ENCODE measurements at places on chromosomes 11 and 22. TPM values are rescaled to one million over a fixed set of nuclear protein-coding genes. Genes with fewer than 3 reads are reported as not detected.

DNA sequence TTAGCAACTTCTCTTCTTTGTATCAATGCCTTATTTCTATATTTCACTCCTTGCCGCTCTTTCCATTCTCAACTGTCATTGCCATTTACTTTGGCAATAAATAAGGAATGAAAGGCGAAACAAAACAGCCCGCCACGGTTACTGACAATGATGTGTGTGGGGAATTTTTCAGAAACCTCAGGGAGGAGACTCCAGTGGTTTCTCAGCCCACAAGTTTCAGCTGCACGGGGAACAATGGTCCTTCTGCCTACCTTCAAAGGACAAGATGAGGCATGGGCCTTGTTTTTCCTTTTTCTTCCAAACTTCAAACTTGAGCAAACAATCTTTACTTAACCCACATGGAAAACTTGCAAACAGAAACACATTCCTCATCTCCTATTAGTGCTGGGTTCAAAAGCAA lies 409.4 kb downstream of the METTL15 start:
- no peak for DNase-seq

The TNNT3 gene
- total RNA-seq: 60.6 TPM

The MS4A3 gene
- total RNA-seq: not detected

- no peak for DNase-seq
These were observed 35.2 kb downstream of the SOX6 start for GRCh38 chr11:16321148-16321547.

The ACP2 gene
- total RNA-seq: 25.6 TPM

The WNT11 gene
- 16.7 TPM for total RNA-seq

The RIMBP3C gene
- not detected for total RNA-seq

DNA sequence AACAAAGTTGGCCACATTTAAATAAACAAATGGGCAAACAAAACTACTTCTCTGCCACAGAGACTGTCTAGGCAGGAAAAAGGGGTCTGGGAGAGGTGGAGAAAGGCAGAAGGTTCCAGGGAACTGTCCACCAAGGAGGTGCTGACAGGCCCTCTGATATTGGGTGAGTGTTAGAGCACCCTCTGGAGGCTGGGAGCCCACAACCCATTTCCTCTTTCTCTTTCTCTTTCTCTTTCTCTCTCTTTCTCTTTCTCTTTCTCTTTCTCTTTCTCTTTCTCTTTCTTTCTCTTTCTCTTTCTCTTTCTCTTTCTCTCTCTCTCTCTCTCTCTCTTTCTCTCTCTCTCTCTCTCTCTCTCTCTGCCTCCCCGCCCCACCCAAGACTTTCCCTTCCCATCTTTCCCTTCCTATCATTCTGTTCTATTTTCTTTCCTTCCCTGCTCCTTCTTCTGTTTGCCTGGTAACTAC lies 912.8 kb downstream of the DLG2 start:
- no peak for DNase-seq

DNA sequence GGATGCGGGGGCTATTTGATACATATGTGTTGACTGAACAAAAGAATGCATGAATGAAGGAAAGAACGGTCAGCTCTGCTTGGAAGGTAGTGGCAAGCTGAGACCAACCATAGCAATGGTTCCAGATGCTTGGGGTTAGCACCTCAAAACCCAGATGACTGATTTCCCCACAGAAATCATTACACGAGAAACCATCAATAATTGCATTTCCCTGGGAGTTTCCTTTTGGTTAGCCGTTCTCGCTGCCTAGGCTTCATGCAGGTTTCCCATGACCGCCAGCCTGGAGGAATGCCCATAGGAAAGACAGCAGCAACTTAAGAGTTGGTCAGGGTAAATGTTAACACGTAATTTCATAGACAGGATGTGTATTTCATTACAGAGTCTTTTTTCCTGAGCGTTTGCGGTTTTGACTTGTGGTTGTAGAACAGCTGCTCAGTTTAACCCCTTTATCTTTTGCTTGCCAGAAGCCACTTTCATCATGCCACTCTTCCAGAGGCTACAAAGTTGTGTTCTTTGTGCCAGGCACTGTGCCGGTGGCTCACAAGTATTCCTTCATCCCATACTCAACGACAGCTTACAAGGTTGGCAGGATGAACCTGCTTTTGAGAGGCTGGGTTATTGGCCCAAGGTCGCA lies 2.8 kb downstream of the IL17RA start:
- no peak for DNase-seq

DNA sequence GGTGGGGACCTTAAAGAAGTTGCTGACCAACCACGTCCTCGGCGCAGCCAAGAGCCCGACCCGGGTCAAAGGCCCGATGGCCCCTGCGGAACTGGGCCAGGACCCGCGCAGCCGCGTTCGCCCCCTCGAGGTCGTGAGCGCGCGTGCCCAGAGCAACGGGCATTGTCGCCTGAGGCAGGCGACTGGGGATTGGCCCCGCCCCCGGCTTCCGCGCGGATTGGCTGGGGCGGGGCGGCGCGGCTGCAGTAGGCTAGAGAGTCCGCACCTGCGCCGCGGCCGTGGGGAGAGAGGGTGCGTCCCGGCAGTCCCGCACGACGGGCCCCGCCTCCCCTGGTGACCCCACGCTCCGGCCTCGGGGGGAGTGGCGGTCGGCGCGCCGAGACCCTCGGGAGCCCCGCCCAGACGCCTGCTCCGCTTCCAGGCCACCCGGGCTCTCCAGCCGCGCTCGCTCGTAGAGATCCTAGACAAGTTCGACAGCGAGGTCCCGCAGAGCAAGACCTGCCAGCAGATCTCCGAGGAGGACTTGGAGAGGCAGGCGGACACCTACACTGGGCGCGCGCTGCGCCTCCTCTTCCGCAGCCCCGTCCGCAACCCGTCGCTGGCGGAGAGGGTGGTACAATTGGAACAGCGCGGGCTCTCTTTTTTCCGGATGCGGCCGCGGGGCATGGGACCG lies 8.3 kb upstream of the PPIL2 start:
- DNase-seq: no peak

GRCh38 chr22:20211997-20212753 lies 55.9 kb downstream of the RTN4R start:
- no peak for DNase-seq

DNA sequence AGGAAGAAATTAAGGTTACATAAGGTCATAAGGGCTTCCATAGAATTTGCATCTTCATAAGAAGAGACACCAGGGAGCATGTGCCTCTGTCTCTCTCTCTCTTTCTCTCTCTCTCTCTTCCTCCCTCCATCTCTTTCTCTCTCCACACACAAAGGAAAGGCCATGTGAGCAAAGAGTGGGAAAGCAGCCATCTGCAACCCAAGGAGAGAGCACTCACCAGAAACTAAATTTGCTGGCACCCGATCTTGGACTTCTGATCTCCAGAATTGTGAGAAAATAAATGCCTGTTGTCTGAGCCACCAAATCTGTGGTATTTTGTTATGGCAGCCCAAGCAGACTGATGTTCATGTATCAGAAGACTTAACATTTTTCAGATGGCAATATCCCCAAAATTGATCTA lies 6.4 kb upstream of the KRTAP5-10 start:
- no peak for DNase-seq

DNA sequence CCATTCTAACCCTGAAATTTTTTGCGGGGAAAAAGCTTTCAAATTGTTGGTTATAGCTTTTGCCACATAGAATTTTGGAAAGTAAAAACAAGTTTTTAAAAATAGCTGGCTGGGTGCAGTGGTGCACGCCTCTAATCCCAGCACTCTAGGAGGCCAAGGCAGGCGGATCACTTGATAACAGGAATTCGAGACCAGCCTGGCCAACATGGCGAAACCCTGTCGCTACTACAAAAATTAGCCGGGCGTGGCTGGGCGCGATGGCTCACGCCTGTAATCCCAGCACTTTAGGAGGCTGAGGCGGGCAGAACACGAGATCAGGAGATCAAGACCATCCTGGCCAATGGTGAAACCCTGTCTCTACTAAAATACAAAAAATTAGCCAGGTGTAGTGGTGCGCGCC lies 54.9 kb downstream of the TNRC6B start:
- DNase-seq: no peak

The GRK3 gene
- total RNA-seq: 1.3 TPM

GRCh38 chr11:31782257-31782656 lies 28.9 kb downstream of the PAX6 start:
- DNase-seq: no peak

DNA sequence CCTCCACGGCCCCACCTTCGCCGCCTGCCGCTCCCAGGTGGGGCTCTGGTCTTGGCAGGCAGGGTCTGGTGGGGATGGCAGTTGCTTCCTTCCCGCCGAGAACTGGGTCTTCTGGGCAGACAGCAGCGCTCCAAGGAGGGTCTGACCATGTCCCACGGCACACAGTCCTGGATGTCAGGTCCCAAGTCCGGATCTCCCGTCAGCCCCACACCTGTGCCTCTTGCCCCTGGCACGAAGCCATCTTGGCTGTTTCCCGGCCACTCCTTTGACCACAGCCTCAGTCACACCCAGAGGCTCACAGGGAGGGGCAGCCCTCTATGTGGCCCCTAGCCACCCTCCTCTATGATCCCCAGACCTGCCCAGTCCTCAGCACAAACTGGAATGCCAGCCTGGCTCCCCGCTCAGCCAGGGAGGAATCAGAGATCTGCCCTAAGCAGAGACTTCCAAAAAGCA lies 14.3 kb downstream of the MUC5B start:
- DNase-seq: no peak

The LRRC56 gene
- total RNA-seq: not detected

DNA sequence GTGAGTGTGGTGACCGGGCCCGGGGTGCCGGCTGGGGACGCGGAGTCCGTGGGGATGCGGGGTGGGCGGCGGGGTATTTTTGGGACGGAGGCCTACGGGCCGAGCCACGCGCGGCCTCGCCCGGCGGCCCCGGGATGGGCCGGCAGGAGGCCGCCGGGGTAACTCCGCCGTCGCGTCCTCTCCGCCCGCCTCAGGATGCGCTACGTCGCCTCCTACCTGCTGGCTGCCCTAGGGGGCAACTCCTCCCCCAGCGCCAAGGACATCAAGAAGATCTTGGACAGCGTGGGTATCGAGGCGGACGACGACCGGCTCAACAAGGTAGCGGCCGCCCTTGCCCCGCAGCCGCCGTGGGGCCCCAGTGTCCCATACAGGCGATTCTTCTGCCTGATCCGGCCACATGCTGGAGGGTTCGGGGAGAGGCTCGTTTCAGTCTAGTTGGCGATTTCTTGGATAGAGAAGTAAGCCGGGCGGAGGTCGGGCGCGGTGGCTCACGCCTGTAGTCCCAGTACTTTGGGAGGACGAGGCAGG lies 337 bp downstream of the RPLP2 start:
- DNase-seq: no peak

The NDUFS8 gene
- 53.4 TPM for total RNA-seq

DNA sequence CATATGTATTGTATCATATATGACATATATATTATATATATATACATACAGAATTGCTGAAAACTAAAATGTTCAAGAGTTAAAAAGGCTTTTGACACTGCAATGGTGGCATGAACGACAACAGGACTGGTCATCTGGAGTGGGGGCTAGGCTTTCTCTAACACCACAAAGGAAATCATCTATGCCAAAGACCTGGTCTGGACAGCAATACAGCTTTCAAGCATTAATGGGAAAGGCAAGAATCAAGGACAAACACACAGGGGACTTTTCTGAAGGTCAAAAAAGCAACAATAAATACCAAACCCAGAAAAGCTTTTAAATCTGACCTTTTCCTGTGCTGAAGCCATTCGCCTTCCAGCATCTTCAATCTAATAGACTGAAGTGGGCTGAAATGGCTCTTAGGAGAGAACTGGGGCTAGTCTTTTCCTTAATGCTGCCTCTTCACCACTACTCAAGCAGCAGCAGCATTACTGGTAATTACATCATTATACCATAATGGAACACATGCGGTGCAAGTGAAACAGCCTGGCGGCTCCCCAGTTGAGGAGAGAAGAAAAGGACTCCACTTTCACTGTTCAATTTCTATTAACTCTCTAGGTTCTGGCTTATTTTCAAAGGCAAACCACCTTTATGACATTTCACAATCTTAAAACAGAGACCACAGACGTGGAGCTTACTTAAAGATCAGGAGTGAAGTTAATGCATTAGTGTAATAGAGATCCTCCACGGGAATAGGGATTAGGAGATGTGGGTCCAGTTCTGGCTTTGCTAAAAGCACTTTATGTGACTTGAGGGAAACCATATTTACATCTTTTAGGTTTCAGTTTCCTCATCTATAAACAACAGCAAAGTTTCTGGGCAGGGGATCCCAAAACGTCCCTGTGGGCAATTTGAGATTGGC lies 63.0 kb downstream of the GAB2 start:
- DNase-seq: no peak

DNA sequence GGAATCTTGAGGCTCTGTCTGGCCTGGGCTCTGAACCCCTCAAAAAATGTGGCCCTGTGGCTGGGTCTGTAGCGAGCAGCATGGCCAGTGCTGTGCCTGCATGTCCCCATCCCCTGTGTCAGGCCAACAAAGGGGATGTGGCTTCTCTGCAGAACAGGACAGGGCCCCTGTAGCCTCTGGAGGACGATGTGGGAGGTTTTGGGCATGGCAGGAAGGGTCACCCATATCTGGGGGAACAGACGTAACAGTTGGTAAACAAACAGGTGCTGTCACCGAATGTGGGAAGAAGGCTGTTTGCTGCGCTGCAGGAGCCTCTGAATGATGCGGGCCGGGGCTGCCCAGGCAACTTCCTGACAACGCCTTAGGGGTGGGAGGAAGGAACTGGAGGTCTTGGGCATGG lies 35.0 kb downstream of the LRP5 start:
- DNase-seq: no peak

The RBMXL2 gene
- total RNA-seq: not detected

The CCDC88B gene
- total RNA-seq: 1.3 TPM

GRCh38 chr11:85848556-85848955 lies 6.6 kb upstream of the CCDC83 start:
- DNase-seq: no peak

DNA sequence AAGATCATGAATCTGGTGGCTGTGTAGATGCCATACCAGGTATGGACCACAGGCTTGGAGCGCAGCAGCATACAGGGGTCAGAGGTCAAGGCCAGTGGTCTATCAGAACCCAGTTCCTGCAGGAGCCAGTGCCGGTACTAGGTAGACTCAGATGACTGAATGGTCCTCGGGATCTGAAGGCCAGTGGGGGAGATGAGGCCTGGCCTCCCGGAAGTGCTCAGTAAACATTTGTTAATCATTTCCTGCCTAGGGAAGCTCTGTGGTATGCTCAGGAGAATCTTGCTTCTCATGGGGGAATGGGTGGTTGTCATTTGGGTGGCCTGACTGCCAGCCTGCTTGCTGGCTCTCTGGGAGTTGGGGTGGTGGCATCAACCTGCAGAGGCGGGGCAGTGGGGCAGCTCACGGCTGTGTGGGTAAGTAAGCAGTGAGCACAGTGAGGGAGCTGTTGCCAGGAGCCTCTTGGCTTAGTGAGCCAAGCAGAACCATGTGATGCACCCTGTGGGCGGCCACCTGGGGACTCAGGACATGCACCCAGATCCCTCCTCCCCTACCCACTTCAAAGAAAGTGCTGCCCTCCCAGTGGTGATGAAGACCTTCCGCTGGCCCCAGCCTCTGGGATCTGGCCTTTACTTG lies 33.0 kb downstream of the PTPRJ start:
- DNase-seq: no peak
